SJCRH30 (cell line): ENCODE measurements at places on chromosomes 7 and 10. TPM values are rescaled to one million over a fixed set of nuclear protein-coding genes. Genes with fewer than 3 reads are reported as not detected.

The GPR26 gene
- not detected in 2 replicates for total RNA-seq

GRCh38 chr7:155738652-155739537, 73.4 kb downstream of the SHH start:
- no peak overlapping the region for H3K4me3 ChIP-seq
- no peaks in the 10 kb centered on the region for H3K27me3 ChIP-seq
- no peaks in the 10 kb centered on the region for H3K4me1 ChIP-seq
- no peak overlapping the region for H3K27ac ChIP-seq
- DNase-seq = peak; percentile 16
- H3K36me3 ChIP-seq = peaks cover 49% of the 10 kb centered on the region

DNA sequence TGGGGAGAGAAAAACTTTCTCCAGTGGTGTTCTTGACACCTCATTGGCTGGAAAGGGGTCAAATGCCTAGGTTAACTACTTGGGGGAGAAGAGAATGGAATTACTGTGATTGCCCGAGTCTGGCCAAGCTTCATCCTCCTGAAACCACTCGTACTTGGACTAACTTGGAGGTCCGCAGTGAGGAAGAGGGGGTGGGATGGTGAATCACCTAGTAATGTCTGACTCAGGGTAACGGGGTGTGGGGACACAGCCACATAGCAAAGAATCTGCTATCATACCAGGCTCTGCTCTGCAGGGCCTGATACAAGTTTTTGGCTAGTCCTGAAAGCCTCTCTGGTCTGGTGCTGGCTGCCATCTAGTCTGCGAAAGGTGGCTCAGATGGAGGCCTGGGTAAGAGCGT, 190.9 kb downstream of the RPS24 start:
- H3K4me1 ChIP-seq = peaks cover 12% of the 10 kb centered on the region; the same call in 1 of the 2 replicates
- H3K4me3 ChIP-seq = no peak overlapping the region
- H3K27me3 ChIP-seq = no peaks in the 10 kb centered on the region
- DNase-seq = no peak
- H3K27ac ChIP-seq = no peak overlapping the region

DNA sequence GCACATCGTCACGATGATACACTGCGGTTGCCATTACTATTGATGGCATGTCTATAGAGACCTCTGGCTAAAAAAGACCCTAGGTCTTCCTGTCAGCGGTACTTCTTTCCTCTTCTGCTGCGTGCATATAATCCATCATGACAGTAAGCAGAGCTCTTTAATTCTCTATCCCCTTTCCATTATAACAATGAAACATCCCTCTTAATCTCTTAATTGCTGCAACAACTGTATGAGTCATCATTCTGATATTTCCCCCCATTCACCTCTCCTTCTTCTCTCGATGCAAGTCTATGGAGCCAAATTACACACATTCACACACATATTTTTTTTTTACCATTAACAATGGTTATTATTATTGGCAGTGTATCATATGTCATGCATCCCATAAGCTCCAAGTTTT, 45.2 kb upstream of the AKR1E2 start:
- no peaks in the 10 kb centered on the region for H3K36me3 ChIP-seq
- H3K4me1 ChIP-seq = peaks cover 9% of the 10 kb centered on the region
- DNase-seq = peak; percentile 15
- H3K27ac ChIP-seq = no peak overlapping the region
- H3K27me3 ChIP-seq = no peaks in the 10 kb centered on the region
